ENCODE measurements at places on chromosomes 11 and 22.

DNA sequence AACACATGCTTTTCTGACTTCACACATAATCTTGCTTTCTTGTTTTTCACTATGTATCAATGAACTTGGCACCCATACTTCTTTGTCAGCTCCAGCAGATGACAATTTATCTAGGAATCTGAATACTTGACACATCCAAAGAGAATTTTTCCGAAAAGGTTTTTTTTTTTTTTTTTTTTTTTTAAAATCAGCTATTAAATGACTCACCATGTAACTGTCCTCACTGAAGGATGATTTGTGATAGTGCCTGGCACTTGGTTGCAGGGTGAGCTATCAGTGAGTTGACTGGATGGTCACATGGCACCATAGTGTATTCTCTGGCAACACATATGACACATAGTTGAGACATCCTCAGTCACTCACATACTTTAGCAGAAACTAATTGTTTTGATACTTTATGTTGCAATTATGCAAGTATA lies 133.4 kb upstream of the E2F8 start:
- DNase-seq, result peak; percentile 98

- no peak for DNase-seq
Measured at GRCh38 chr11:45223496-45223895, 62.6 kb downstream of the SYT13 start.

DNA sequence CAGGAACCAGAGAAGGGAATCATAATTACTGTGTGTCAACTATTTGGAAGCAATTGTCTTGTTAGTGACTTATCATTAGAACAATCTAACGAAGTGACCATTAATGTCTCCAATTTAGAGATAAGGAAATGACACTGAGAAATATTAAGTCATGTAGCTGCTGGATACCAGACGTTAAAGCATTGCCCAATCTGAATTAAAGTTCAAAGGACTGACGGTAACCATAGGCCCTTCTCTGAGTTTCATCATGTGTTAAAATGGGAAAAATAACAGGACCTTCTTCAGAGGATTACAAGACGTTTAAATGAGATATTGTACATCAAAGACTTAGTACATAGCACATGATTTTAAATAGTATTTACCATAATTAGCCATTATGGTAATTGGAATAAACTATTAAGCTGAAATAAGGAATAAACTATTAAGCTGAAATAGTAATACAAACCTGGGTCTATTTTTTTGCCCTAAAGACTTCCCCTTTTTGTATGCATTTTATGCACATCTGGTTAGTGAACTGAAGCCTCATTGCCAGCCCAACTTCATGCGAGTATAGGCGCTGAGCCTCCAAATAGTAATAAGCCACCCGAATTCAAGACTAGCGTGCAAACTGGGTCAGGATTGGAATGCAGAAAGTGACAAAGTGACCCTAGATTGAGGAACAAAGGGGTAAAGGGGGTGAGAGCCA lies 41.0 kb downstream of the GLYATL1 start:
- no peak for DNase-seq

DNA sequence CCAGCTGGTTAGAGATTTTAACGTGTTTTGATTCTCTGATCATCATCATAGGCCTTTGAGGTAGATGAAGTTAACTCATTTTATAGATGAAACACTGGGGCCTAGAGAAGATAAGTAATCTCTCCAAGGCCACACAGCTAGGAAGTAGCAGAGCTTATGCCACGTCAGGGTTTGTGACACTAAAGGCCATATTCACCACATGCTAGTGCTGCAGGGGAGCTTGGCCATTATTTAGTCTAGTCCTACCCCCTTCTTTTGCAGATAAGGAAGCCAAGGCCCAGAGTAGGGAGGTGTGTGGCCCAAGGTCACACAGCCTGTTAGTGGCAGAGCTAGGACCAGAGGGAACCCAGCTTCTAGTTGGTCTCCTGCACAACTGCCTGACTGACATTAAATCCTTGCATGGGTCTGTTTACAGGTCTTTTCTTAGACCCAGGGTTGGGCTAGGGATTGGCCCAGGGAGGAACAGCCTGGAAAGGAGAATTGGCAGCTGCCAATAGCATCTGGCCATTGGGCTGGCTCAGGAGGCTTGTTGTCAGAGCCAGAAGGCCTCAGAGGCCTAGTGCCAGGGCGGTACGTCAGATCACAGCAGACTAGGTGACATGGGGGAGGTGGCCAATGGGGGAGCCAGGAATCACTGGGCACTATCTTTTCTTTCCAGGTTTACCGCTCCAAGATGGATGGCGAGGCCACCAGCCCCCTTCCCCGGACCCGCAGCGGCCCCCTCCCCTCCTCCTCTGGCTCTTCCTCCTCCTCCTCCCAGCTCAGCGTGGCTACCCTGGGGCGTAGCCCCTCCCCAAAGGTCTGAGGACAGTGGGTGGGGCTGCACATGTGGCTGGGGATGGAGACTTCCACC lies 36.0 kb downstream of the PHLDB1 start:
- no peak for DNase-seq

GRCh38 chr22:47194476-47195155 lies 432.2 kb downstream of the TBC1D22A start:
- no peak for DNase-seq

DNA sequence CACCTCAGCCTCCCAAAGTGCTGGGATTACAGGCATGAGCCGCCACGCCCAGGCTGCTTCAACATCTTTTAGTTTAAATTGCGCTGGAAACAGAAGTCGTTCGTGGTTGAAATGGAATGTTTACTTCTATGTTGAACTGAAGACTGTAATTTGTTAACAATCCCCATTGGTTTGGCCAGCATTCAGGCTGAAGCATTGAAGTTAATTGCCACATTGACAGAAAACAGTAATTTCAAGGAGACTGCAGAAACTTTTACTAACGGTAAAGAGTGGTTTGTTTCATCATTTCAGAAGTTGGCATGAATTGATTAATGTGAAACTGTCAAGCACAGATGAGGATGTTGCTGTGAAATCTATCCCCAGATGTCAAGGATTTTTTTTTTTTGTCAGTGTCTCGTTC lies 14.2 kb downstream of the AP5B1 start:
- no peak for DNase-seq

DNA sequence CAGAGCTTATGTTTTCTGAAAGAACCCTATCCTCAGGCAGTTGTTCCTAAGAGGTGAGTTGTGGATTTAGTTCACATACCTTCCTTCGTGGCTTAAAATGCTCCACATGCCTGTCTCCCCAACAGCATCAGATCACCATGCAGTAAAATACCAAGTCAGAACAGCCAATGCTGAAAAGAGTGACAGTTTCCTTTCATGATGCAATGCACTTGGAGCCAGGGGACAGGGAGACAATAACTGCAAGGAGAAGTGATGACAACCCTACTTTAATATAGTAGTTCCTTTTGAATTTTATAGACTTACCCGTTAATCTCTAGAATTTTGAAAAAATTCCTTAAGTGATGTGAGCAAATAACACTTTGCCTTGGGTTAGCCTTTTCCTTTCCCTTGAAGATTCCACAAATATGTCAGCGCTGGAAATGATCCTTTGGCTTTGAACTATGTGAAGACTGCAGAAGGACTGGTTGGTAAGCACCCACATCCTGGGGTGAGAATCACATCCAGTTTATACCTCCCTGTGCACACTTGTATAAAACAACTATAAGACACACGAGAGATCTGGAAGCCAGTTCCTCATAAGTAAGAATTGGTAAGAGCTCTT lies 71.2 kb downstream of the PIWIL4 start:
- DNase-seq, result no peak

- DNase-seq, result no peak
Measured at GRCh38 chr11:926341-926916, 759 bp downstream of the AP2A2 start.

DNA sequence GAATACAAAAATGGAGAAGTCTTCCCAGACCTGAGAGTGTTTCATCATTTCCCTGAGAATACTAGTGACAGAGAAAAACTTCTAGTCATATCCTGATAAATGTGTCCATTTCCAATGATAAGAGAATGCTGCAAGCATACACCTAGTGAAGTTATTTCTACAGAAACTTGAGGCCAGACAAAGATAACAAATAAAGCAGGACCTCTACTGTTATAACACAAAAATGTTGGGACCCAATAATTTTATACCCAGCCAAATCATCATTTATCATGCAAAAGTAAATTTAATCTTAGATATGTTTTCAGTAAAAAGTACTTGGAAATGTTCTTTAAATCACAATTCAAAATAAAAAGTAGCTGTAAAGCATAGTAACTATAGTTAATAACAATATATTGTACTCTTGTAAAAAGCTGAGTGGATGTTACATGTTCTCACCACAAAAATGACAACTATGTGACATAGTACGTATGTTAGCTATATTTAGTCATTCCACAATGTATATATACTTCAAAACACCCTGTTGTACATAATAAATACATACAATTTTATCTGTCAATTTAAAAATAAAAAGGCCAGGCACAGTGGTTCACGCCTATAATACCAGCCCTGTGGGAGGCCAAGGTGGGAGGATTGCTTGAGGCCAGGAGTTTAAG lies 12.6 kb downstream of the RRAS2 start:
- DNase-seq, result no peak

- DNase-seq, result no peak
Measured at GRCh38 chr22:49196046-49196511, 631.6 kb downstream of the BRD1 start.

All from kidney capillary endothelial cell (primary cell).